RWPE2 (cell line): ENCODE measurements at places on chromosomes 1 and 21.

GRCh38 chr21:42959728-42960127 is 14.6 kb upstream of the PKNOX1 start:
- DNase-seq = no peak

DNA sequence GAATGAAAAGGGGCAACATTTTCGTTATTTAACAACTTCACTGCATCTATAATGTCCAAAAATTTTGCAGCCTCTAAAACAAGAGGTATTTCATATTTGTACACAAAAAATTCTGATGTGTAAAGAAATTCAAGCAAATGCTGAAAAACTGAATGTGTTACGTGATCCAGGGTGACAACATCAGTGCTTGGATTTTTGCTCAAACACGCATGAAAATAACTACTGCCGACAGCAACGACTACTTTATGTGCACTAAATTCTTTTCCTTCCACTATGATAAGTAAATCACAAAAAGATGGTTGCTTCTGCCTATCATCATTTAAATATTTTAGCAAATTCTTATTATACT is 53.4 kb upstream of the ASPM start:
- no peak for DNase-seq

DNA sequence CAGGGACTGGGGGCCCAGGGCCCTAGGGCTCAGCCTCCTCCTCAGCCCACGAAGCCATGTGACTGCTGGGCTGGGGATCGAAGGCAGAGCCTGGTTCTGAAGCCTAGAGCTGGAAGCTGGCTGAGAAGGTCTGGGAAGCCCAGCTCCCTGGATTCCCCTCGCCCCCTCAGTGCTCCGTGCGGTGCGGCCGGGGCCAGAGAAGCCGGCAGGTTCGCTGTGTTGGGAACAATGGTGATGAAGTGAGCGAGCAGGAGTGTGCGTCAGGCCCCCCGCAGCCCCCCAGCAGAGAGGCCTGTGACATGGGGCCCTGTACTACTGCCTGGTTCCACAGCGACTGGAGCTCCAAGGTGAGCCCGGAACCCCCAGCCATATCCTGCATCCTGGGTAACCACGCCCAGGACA is 9.1 kb downstream of the ADAMTSL4 start:
- DNase-seq = no peak

DNA sequence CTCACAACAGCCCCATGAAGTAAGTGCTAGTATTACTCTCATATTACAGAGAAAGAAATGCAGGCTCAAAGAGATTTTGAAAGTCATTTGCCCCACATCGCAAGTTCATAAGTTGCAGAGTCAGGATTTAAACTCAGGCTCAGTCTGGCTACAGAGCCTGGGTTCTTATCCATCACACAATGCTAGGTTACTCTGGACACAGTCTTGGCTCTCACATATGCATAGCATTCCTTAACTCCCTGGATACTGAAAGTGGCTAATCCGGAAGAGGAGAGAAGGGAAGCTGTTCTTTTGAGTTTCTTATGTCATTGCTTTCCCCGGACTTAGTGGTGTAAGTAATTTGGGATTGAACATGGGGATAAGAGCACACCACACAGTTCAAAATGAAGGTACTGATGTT is 357.4 kb upstream of the PLXNA2 start:
- no peak for DNase-seq

DNA sequence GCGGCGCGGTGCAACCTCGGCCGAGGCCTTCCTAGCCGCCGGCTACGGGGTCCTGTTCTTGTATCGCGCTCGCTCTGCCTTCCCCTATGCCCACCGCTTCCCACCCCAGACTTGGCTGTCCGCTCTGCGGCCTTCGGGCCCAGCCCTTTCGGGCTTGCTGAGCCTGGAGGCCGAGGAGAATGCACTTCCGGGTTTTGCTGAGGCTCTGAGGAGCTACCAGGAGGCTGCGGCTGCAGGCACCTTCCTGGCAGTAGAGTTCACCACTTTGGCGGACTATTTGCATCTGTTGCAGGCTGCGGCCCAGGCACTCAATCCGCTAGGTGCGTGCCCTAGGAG is 379 bp downstream of the PPCS start:
- no peak for DNase-seq

- peak; percentile 90 for DNase-seq
Observed at GRCh38 chr1:204516180-204516879, at the start of gene MDM4. Gene MDM4, plus strand, starts transcription at chr1:204516406. Its CDS starts 9,113 bp downstream, at chr1:204525519.

DNA sequence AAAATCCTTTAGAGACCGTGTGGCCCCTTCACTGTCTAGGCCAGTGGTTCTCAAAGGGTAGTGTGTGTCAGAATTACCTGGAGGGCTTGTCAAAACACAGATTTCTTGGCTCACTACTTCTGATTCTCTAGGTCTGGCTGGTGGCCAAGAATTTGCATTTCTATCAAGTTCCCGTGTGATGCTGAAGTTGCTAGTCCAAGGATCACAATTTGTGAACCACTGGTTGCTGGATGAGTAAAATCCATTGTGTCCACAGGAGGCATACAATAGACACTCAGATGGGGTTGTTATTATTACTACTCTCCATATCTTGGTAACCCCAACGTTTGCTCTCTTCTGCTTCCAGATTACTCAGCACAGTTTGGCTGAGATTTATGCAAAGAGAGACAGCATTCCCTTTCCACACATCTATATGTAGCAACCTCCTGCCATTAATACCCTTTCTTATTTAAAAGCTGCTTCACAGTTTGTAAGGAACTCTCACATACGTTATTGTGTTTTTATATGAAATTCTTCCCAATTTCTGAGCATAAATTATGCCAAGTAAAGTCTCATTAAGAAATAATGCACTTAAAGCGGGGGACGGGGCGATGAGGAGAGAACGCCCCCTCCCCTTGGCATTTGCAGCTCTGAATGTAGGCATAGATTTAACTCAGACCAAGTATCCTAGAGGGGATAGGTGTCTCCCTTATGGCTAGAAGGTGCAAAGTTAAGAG is 720 bp upstream of the TMCC2 start:
- DNase-seq = no peak

GRCh38 chr1:244060686-244061085 is 9.6 kb downstream of the ZBTB18 start:
- DNase-seq = no peak

DNA sequence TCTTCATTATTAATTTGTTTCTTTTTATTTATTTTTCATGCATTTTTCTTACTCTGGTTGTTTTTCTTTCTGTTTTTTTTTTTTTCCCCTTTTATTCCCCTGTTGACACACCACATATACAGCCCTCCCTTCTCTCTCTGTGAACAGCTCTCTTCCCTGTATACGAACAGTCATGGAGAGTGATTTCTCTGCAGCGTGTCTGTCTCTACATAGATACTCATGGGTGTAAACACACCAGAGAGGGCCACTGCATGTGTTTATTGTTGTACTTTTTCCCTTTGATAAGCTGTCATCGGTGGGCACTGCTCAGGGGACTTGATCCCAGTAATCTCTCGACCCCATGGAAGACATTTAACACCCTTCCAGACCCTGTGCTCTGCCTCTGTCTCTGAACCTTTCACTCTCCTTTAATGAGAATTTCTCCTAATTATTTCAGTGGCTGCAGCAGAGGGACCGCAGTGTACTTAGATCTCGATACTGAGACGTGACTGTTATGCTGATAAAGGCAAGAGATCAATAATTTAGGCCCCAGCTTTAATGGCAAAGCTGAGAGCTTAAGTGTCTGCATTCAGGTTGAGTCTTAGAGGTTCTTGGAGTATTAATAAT is 113.1 kb downstream of the PBX1 start:
- no peak for DNase-seq

DNA sequence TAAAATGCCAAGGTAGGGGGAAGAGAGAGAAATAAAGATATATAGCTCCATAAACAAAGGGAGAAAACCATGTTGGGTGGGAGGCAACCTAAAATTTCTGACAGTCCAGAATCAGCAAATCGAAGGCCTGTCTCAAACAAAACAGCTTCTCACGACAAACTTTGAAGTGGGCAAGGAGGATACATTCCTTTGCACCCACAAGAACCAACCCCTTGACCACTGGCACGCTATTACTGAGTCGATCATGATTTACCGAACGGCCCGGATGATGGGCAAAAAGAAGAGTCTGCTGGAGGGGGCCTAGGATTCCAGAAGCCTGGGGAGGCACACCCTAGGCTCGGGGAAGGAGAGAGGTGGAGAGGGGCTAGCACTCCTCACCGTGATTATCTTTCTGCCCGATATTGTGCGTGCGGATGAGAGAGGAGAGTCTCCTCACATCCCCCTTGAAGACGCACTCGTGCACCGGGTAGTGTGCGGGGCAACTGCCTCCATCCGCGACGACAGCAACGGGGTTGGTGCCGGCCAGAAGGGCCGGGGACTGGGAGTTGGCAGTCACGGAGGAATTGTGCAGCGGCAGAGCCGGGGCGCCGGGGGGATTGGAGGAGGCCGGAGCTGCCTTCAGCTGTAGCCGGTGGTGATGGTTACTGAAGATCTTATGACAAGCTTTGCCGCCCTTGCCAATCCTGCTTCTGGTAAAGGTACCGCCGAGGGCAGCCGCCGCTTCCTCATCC is 756 bp downstream of the ANKRD13C start:
- peak; percentile 60 for DNase-seq

GRCh38 chr1:17485281-17485680 is 45.8 kb upstream of the RCC2 start:
- DNase-seq = no peak

DNA sequence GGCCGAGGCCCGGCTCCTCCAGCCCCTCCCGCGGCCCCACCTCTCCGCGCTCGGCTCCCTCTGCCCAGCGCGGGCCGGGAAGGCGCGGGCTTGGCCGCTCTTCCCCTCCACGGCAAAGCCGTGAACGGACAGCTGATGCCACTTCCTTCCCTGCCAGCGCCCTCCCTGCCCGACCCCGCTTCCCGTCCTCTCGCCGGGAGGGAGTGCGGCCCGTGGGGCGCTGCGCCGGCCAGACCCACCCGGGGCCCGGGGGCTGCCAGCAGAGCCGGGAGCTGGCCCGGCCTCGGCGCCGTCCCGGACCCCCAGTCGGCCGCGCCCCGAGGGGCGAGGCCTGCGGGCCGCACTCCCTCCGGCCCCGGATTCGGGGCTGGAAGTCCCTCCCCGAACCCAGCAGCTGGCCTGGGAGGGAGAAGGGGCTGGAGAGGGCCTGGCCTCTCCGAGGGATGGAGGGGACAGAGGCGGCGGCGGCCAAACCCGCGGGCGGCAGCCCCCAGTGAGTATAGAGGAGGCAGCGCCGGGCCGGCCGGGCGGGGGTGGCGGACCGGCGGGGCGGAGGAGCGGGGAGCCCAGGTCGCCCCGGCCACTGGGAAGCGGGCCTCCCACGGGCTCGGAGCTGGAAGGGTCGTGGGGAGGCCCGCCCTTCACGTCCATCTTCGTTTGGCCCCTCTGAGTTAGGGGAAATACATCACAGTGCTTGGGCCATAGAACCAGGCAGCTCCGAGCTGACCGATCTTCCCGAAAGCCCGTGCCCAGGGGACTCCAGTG is at the start of gene KIAA1614:
KIAA1614 (plus strand) TSS at position 97 of the 765 bp plus-strand sequence; CDS start at position 444, 347 bp downstream.
- DNase-seq = no peak

DNA sequence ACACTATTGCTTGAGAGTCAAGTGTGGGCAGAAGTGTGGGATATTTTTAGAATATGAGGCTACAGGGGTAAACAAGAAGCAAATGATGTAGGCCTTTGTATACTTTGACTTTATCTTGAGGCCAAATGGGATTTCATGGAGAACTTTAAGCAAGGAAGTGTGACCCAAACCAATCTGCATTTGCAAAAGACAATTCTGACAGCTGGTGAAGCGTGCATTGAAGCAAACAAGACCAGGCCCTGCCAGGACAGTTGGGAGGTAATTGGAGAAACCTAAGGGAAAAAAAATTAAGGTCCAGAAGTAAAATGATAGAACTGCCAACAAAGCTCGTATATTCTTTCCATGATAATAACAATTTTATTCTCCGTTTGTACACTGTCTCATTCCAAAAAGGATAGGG is 168.3 kb downstream of the TM2D1 start:
- no peak for DNase-seq

DNA sequence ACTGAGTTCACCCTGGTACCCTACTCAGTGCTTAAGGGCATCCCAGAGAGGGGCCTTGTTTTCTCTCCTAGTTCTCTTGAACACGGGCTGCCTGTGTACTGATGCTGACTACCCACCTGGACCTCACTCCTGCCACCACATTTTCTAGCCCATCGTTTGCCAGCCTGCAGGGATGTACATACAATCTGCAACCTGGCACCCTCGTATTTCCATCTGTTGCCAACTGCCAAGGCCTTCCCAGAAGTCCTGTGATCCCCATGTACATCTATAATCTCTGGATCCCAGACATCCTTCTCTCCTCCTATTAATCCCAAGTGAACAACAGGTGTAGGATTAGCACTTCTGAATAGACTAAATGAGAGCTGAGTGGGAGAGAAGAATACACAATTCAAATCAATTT is 212.0 kb downstream of the SLC45A1 start:
- no peak for DNase-seq

DNA sequence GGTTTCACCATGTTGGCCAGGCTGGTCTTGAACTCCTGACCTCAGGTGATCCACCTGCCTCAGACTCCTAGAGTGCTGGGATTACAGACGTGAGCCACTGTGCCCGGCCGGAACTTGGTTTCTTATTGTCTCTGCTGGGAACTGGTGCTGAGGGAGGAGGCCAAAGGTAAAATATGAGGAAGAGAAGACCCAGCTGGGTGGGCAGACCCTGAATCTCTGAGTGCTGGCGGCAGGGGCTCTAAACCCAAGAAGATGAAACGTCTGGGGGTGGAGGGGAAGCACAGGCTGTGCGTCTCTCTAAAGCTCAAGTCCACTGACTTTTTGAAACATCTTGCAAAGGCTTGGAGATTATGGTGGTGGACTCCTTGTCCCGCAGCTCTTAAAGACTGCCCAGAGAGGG is 82.0 kb upstream of the TLR5 start:
- DNase-seq = no peak

GRCh38 chr1:57620605-57621004 is 196.7 kb upstream of the DAB1 start:
- DNase-seq = no peak

DNA sequence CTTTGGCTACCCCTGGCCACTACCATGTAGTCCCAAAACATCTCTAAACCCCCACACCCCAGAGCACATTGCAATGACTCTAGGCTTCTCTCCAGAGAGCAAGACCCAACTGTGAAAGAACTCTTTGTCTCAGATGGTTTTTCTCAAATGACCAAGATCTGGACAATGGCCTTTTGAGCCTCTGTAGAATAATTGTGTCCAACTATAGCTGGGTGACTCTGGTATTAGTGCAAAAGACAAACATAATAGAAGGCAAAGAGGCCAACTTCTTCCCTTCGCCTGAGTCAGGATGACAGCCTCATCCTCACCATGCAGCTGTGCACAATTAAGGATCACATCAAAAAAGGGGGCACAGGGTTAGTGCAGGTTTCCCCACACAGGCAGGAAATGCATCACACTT is 139.6 kb downstream of the BRINP2 start:
- DNase-seq = no peak

DNA sequence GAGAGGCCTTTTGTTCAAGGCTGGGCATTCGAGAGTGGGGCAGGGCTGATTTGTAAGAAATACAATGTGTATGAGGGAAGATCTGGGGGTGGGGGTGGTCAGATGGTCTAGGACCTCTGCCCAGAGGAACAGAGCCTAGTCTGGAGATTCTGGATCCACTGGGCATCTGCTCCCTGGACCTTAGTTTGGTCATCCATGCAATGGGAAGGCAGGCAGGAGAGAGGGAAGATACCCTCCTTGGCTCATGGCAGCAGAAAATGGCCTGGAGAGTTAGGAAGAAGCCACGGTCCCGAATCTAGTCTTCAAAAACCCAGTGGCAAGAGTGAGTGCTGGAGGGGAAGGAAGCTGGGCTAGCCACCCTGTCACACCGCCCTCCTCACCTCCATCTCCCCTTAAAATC is 38.8 kb downstream of the CITED4 start:
- no peak for DNase-seq

GRCh38 chr21:25965951-25966707 is 204.4 kb downstream of the APP start:
- DNase-seq = no peak

- peak; percentile 75 for DNase-seq
Observed at GRCh38 chr1:183881387-183882131, 76.6 kb downstream of the RGL1 start.
